HuH-7.5 (cell line): ENCODE measurements at places on chromosomes 6 and 20.

- no peak for DNase-seq
These were observed 5.9 kb downstream of the ADGRF5 start for GRCh38 chr6:46915866-46916265.

- peak; percentile 7 for DNase-seq
These were observed 628 bp downstream of the RBM24 start for GRCh38 chr6:17281497-17282481.

- DNase-seq = no peak
These were observed 19.2 kb downstream of the CHMP4B start for GRCh38 chr20:33830371-33830770.

DNA sequence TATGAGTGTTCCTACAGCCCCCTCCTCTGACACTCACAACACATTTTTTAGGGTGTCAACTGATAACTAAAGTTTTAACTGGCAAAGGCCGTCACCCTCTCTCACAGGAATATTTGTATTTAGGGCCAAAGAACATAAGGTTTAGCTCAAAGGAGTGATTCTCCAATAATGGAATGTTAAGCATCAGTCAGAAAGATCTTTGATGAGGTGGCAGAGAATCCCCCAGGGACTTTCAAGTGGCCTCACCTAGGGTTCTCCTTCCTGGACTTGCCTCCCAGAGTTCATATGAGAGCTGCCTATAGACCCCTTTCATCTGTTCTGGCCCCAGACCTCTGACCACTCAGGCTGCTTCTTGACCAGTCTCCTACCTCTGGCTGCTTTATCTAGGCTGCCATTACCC, 7.4 kb upstream of the SCUBE3 start:
- DNase-seq = no peak

GRCh38 chr6:33668914-33669313, 42.6 kb downstream of the UQCC2 start:
- peak; percentile 29 for DNase-seq

GRCh38 chr6:80335121-80335531, 228.7 kb downstream of the BCKDHB start:
- DNase-seq = no peak

DNA sequence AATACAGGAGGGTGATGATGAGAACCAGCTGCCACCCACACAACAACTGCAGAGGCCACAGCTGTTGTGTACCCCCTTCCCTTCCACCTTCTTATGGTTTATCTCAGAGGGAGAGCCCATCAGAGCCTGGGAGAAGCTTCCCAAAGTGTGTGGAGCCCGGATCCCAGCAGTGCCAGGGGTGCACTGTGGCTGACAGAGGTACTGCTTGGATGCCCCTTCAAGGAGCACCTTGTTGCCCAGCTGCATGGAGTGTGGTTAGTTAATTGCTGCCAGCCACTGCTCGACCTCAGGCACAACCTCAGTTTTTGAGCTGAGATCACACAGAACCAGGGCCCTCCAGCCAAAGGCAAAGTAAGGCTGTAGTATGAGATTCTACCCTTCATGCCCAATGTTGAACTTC, 13.0 kb downstream of the PI3 start:
- no peak for DNase-seq

DNA sequence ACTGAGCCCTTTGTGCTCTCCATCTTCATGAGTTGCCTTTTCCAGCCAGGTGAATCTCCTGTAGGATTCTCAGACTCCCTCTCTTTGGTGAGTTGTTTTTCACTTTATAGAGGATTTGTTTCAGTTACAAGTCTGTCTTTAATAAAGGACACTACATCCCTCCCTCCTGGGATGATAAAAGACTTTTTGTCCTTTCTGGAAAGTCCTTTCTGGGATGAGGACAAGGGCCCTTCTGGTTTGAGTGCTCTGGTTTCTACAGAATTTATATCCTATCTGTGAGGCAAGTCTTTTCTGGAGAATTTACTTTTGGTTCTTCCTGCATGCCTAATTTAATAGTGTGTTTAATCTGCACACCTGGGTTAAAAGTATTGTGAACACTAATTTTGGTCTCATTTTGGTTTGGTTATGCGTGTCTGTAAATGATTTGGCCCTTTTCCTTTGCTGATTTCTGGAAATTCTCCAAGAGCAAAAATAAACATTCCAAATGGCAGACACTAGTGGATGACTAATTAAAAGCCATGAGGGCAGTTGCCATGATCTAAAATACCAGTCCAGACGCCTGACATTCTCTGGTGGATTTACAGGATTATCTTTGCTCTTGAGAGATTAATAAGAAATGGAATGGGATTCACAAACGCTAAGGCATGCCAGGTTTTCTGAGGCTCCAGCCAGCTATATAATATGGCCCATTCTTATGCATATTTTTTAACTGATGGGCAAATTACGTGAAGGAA, 44.8 kb downstream of the TCP11 start:
- DNase-seq = no peak

GRCh38 chr6:704046-704445, 11.1 kb upstream of the EXOC2 start:
- DNase-seq = no peak

GRCh38 chr6:101090281-101090680, 209.2 kb upstream of the ASCC3 start:
- DNase-seq = no peak

GRCh38 chr6:148432462-148433195, 90.0 kb downstream of the SASH1 start:
- DNase-seq = no peak

- peak; percentile 79 for DNase-seq
These were observed 4.0 kb downstream of the VARS1 start for GRCh38 chr6:31791324-31792089.
